ENCODE measurements at places on chromosomes 3 and 15.

DNA sequence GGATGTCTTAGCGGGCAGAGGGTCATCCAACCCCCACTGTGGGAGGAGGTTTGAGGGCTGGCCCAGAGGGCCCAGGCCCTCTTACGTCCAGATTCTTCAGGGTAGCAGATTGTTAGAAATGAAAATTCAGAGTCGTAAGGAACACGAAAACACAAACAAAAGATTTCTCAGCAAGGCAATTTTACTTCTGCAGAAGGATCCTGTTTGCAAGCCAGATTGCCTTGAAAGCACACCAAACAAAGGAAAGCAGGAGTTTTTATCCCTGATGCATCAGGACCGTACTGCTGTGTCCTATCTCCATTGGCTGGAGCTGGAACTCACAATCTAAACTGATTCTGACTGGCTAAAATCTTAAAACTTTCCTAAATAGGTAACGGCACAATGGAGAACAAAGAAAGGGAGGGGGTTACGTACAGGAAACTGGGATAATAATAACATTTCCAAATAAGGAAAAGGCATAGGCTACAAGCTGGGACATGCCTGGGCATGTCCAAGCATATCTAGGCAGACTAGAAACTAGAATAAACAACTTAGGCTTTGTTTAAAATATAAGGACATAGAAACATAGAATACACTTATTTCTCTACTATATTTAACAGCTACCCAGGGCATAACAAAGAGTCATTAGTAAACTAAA lies 97.3 kb upstream of the C2CD4B start:
- no peak for DNase-seq

GRCh38 chr3:31714495-31715280 lies 182.0 kb downstream of the STT3B start:
- DNase-seq: no peak

- no peak for DNase-seq
Measured at GRCh38 chr3:13537244-13537908, 11.5 kb upstream of the FBLN2 start.

GRCh38 chr3:115347737-115348136 lies 200.6 kb upstream of the ZBTB20 start:
- DNase-seq: no peak

DNA sequence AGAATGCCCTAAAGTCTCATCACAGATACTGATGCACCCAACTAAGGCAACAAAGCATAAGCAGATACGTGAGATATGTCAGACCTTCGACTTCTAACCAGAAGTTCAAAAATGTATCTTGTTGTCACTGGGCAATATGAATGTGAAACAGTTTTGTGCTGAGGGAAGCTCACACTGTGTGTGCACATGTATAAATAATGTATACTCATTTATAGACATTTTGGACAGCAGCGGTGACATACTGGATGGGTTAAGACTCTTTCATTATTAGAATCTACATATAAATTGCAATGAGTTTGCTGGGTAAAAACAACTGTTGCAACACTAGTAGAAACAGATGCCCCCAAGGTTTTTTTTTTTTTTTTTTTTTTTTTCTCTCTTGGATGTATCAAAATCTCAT lies 37.9 kb downstream of the TIGIT start:
- no peak for DNase-seq

GRCh38 chr3:40137591-40138295 lies 171.8 kb upstream of the EIF1B start:
- no peak for DNase-seq

DNA sequence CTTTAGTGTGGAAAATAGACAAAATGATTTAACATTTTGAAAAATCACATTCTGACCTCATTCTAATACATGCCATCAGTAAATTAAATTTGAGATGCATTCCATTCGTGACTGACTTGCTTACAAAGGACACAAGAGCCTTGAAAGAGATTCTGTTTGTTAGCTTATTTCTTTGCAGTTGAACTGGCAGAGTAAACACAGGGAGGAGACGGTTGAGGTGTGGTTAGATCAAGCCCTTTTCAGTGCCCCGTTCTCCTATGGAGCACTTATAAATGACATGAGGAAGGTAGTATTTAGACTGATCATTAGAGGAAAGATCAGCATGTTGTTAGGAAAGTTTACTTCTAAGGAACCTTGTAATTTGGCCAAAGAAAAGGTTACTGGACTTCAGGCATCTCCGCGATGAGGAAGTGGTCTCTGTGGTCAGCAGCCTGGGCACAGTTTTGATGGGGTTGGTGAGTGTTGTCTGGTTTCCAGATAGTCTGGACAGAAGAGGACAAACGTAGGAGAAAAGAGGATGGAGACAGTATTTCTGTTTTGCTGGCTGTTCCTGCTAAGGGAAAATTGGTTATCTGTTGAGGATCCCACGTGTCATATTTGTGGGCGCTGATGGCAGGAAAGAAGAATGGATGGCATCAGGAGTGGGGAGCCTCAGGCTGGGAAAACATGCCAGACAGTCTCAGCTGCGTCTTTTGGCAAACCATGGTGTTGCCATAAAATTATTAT lies 328.9 kb upstream of the TBL1XR1 start:
- DNase-seq: no peak

GRCh38 chr3:144629381-144629780 lies 657.8 kb downstream of the DIPK2A start:
- no peak for DNase-seq

- DNase-seq: no peak
Measured at GRCh38 chr3:143653493-143653892, 194.8 kb downstream of the SLC9A9 start.

- no peak for DNase-seq
Measured at GRCh38 chr3:107767897-107768605, 245.3 kb downstream of the BBX start.

- DNase-seq: no peak
Measured at GRCh38 chr3:125433091-125433534, 58.0 kb upstream of the ZNF148 start.

DNA sequence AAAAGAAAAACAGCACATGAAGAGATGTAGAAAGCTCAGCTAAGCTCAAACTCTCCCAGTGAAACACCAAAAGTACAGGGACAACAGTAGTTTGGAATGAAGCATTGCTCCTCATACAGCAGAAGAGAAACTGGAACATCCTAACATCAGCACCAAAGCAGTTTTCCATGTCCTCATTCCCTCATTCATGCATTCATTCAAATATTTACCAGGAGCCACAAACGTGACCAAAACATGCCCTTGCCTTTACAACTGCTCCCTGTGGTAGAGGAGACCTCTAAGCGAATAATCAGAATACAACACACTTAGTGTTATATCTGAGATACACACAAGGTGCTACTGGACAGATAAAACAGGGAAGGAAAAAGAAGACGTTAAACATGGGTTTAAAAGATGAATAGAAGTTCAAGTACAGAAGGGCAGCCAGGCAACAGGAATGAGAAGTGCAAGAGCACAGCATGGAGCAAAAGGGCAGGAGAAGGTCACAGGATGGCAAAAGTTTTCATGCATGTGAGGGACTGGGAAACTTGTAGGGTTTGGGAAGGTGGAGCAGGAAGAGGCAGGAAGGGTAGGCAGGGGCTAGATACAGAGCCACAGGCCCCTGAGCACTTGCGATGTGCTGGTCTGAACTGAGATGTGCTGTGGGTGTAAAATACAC lies 58.5 kb upstream of the LMCD1 start:
- DNase-seq: no peak

- DNase-seq: peak; percentile 21
Measured at GRCh38 chr3:61371123-61371522, 119.9 kb upstream of the FHIT start.

GRCh38 chr3:109213321-109213720 lies 76.8 kb downstream of the C3orf85 start:
- no peak for DNase-seq

DNA sequence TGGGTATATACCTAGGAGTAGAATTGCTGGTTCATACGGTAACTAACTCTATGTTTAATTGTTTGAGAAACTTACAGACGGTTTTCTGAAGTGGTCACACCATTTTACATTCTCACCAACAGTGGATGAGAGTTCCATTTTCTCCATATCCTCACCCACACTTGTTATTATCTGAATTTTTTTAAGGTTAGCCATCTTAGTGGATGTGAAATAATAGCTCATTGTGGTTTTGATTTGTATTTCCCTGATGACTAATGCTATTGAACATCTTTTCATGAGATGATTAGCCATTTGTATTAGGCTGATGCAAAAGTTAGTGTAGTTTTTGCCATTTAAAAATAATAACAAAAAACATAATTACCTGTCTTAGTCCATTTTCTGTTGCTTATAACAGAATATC lies 18.6 kb downstream of the CSTA start:
- no peak for DNase-seq

DNA sequence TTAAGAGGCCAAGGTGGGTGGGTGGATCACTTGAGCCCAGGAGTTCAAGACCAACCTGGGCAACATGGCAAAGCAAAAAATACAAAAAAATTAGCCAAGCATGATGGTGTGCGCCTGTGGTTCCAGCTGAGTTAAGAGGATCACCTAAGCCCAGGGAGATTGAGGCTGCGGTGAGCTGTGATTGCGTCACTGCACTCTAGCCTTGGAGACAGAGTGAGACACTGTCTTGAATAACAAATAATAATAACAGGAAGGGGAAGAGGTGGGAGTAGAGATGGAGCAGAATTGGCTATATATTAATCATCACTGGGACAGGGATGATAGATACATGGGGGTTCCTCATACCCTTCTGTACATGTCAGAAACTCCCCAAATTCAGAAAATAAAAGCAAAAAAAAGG lies 23.8 kb upstream of the NMB start:
- DNase-seq: peak; percentile 57

DNA sequence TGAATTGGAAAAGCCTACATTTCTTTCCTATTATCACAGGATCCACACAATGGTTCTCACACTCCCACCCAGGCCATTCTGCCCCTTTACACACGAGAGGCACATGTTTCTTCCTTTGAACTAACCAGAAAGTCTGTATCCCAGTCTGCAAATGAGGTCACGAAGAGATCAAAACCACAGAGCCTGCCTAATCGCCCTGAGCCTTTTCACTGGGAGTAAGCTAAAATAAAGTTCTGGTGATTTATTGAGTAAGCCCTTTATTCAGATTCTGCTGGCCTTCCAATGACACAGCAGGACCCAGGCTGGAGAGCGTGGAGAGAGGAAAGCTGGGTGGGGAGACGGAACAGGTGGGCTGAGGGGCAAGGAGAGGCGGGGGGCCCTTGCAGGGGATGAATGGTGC lies 78.7 kb downstream of the ATP1B3 start:
- DNase-seq: no peak
